ENCODE measurements at places on chromosomes 7 and 10.

DNA sequence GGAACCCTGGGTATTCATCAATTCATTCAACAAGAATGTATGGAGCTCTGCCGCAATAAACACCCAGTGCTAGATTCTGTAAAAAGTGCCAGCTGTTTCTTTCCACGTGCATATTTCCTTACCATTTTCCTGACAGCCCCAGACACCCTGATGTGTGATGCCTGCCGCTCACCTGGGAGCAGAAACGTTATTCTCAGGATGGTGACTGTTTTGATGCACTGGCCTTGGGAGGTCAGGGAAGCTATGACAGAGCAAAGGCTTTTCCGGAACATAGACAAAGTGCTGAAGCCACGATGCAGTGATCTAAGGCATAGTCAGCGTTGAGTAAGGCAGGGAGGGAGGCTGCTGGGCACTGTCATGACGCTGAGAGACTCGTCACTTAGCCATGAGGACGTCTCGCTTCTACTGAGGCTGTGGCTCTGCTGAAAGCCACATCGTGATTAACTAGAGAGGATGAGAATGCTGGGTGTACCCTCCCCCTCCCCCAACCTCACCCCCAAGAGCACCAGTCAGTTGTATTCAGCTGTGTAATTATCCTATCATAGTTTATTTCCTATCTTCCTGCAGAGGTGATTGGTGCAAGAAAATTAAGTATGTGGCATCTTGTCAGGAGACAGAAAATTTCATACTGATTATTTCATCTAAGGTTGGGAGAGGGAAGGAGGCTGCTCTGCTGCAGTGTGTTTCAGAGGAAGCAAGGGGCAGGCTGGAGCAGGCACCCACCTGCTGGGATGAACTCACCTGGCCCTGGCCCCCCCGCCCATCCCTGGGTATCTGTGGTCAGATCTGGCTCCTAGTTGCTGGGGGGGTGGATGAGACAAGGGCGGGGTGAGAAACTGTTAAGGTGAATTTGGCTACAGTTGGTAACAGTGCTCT lies 48.8 kb upstream of the SMNDC1 start:
- DNase-seq: peak; percentile 66

DNA sequence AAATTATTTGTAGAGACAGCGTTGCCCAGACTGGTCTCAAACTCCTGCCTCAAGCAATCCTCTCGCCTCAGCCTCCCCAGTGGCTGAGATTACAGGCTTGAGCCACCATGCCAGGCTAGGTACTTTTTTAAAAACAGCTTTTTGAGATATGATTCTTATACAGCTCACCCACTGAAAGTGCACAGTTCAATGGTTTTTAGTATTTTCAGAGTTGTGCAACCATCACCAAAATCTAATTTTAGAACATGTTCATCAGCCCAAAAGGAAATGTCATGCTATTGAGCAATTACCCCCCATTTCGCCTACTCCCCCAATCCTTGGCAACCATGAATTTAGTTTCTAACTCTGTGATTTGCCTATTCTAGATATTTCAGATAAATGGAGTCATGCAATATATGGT lies 73.7 kb downstream of the EVX1 start:
- DNase-seq: no peak

GRCh38 chr7:28005847-28006231 lies 174.8 kb downstream of the JAZF1 start:
- DNase-seq: no peak

- DNase-seq: no peak
Observed at GRCh38 chr7:1229956-1230355, 2.7 kb upstream of the UNCX start.

GRCh38 chr10:86520871-86521677 lies 518 bp downstream of the WAPL start:
- DNase-seq: peak; percentile 41

DNA sequence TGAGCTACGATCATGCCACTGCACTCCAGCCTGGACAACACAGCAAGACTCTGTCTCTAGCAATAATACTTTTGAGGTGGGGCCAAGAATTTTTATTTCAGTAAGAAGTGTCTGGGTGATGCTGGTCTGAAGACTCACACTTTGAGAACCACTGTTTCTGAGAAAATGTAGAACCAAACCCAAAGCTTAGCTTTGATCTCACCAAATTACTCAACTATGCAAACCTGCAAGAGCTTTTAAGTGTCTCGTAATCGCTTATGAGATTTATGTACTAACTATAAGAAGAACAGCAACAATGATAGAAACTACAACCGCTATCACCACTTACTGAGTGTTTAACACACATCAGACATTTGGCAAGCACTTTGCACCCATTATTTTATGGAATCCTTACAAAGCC lies 29.5 kb downstream of the APBB1IP start:
- no peak for DNase-seq

DNA sequence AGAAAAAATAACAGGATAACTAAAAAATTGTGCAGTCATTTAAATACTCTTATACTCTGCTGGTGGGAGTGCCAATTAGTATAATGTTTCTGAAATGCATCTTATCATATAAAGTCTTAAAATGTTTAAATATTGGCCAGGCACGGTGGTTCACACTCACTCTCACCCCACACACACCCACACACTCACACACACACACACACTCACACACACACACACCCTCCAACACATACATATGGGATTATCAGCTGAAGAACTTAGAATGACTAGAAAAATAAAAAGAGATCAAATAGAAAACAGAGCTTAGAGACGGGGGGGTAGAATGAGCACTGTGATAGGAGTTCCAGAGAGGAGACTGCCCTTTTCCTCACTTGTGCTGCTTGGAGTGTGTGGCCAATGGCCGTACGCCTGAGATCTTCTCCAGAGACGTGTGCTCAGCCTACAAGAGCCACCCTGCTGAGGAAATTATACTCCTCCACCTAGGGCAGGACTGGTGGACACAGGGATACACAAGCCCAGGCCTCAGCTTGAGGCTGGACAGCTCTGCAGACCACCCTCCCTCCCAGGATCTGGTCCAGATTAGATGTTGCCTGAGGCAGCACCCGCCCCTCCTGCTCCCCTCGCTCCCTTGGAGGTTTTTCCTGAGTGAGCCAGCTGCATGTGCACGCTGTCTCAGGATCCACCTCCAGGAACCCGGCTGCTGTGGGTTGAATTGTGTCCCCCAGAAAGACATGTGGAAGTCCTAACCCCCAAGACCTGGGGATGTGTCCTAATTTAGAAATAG lies 26.5 kb upstream of the PRKAG2 start:
- no peak for DNase-seq

DNA sequence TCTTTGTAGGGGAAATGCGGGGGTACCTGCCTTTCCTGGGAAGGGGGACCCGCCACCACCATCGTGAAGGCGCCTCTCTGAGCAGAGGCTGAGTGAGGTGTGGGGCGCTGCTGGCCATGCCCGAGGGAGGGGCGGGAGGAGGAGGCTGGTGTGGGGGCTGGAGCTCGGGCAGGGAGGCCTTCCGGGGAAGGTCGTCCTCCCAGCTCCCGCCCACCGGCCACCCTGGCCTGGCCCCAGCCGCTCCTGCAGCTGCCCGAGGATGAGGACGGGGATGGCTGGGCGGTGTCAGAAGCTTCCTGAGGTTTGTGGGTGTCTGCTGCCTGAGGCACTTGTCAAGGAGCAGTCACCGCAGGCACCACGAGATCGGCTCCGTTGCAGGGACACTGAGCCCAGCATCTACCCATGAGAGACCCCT lies 11.4 kb downstream of the PWWP2B start:
- no peak for DNase-seq

GRCh38 chr10:13113544-13113943 lies 13.6 kb downstream of the OPTN start:
- no peak for DNase-seq

GRCh38 chr10:104331208-104331838 lies 6.9 kb downstream of the ITPRIP start:
- DNase-seq: peak; percentile 95

DNA sequence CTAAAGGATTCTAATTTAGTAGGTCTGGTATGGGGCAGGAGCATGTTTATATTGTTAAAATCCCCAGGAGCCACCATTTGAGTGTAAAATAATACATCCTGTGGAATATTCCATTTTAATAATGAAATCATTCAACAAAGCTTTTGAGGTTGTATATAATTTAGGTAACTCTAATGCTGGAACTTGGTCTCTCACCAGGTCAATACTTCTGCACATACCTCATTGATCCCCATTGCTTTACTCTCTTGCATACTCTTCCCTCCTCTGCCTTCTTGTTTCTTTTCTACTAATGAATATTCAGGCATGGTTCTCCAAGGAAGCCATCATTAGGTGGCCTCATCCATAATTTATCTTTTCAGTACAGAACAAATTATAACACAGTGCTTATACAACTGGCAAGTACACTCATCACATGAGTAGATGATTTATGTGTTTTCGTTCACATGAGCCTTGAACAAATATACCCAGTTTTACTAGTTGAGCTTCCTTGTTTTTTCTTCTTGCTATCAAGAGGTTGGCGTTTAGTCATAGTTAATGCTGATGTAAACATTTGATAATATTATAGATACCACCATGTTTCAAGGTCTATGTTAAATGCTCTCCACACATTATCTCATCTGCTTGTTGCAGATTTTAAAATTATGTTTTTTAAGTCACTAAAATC lies 7.2 kb downstream of the PALS2 start:
- DNase-seq: peak; percentile 46

GRCh38 chr10:121734589-121735045 lies 136.4 kb upstream of the FGFR2 start:
- no peak for DNase-seq

GRCh38 chr7:26103596-26103995 lies 48.4 kb upstream of the NFE2L3 start:
- DNase-seq: no peak

DNA sequence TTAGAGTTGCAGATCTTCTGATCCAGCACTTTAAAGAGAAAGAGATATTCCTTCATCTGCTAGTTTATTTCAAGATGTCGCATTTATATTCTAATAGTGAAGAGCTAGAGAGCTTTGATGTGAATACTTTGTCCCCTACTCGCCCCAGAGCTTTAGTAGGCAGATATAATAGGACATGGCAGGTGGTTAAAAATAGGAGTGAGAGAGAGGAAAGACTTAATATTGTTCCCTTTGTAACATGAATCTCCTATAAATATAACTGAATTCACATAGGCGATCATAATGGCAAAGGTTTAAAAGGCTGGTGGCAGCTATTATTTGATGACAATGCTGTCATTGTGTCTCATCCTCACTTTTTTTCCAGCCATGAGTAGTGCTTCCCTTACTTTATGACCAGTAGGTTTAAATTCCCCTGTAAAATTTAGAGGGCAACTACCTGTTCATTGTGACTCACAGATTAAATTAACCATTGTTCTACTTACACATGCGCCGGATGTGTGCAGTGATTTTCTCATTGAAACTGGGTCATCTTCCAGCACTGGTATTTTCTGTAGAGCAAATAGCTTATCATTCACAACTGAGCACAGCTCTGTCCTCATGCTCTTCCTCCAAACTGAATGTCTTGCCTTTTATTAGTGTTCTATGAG lies 906.7 kb upstream of the CELF2 start:
- DNase-seq: no peak

- DNase-seq: no peak
Observed at GRCh38 chr7:46135557-46135956, 214.5 kb upstream of the IGFBP3 start.

- no peak for DNase-seq
Observed at GRCh38 chr10:122182308-122182707, 88.8 kb upstream of the BTBD16 start.

All from endothelial cell of umbilical vein (primary cell).